ENCODE measurements at places on chromosomes 5 and 9. TPM values are rescaled to one million over a fixed set of nuclear protein-coding genes. Genes with fewer than 3 reads are reported as not detected.

Gene NEUROG1
- total RNA-seq = not detected

Gene LMAN2
- total RNA-seq = 197 TPM

Gene FAM193B
- 28.4 TPM for total RNA-seq

Gene IL13
- not detected for total RNA-seq

Gene SNX18
- 7.3 TPM for total RNA-seq

Gene MCTP1
- total RNA-seq = 8.9 TPM
